ENCODE measurements at places on chromosomes 16 and 17. TPM values are rescaled to one million over a fixed set of nuclear protein-coding genes. Genes with fewer than 3 reads are reported as not detected.

Gene CPD
- 61.2 TPM for total RNA-seq

Gene PIPOX
- 1.4 TPM for total RNA-seq

Gene RBFOX1
- not detected for total RNA-seq

Gene TP53TG3C
- not detected for total RNA-seq

Gene TVP23A
- not detected for total RNA-seq

Gene GALR2
- total RNA-seq = 0.22 TPM

Gene CRYBA1
- total RNA-seq = not detected

Gene ZNF213
- 13.2 TPM for total RNA-seq

Gene SRCIN1
- not detected for total RNA-seq

Gene NDE1
- 22.4 TPM for total RNA-seq

Measured in placental epithelial cell (primary cell).